ENCODE measurements at places on chromosomes 2 and 18. TPM values are rescaled to one million over a fixed set of nuclear protein-coding genes. Genes with fewer than 3 reads are reported as not detected.

Gene ARMC9
- 8.8 TPM for total RNA-seq

Gene KATNAL2
- total RNA-seq: under 0.01 TPM

Gene PLA2R1
- total RNA-seq: 4.5 TPM

Gene ASPRV1
- total RNA-seq: 0.38 TPM

Gene TXNL4A
- total RNA-seq: 44.0 TPM

Gene NTSR2
- not detected for total RNA-seq
